Left ventricle myocardium inferior (tissue), 1 donor: ENCODE measurements at places on chromosomes 6 and 20. TPM values are rescaled to one million over a fixed set of nuclear protein-coding genes. Genes with fewer than 3 reads are reported as not detected.
A peak's percentile ranks its signal among the peaks of the same experiment; 100 is the strongest.

DNA sequence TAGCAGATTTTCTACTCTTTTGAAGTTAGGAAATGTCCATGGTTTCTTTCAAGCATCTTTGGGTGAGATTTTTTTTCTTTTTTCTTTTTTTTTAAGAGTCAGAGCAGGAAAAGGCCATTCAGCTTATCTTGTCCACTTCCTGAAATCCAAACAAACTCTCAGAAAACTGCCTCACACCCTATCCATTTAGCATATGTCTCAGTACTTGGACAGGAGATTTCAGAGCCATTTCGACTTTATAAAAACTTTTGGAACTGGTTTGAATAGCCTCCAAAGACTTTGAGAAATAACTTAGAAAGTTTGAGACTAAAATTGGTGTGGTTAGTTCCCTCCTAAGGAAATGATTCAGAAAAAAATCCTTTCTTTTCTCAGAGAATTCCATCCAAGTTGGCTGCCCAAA lies 125.1 kb downstream of the MYLK4 start:
- no peak for DNase-seq

GRCh38 chr20:63667858-63668257 lies 9.7 kb downstream of the RTEL1 start:
- DNase-seq = no peak

- DNase-seq = no peak
These were observed 106.5 kb upstream of the TRAF3IP2 start for GRCh38 chr6:111711984-111712752.

- DNase-seq = no peak
These were observed 8.7 kb downstream of the B4GALT5 start for GRCh38 chr20:49704932-49705336.

GRCh38 chr6:145042559-145042958 lies 692.8 kb downstream of the EPM2A start:
- DNase-seq = no peak

DNA sequence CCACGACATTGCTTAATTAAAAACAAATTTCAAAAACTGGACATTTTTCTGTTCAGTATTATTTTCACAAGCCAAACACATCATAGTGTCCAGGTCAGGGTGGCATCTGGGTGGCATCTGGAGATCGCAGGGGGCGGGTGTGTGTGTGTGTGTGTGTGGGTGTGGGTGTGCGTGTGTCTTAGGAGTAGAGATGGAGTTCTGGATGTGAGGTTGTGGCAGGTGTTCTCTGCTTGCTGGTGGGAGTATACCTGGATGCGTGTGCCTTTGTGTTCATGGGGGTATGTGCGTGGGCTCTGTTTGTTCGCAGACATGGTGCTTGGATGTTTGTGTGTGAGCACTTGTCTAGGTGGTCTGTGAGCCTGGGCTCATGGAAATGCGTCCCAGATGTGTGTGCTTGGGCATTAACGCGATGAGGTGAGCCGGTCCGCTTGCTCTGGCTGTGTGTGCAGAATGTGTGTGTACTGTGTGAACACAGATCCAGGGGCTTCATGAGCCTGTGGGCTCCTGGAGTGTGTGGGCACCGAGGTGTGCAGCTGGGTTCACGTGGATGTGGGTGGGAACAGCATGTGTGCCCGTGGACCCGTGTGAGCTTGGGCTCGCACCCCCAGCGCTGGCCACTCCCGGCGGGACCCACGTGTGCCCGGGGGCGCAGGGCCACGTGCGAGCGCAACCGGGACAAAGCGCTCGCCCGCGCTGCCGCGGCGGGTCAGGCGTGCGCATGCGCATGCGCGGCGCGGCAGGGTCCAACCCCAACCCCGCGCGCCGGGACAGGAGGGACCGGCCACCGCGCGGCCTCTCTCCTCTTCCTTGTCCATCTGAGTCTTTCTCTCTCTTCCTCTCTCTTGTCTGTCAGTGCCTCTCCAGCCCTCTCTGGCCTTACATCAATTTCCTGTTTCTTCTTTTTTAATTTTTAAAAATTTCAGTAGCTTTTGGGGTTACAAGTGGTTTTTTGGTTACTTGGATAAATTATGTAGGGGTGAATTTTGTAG lies 60.4 kb downstream of the SRC start:
- peak; percentile 51 for DNase-seq

DNA sequence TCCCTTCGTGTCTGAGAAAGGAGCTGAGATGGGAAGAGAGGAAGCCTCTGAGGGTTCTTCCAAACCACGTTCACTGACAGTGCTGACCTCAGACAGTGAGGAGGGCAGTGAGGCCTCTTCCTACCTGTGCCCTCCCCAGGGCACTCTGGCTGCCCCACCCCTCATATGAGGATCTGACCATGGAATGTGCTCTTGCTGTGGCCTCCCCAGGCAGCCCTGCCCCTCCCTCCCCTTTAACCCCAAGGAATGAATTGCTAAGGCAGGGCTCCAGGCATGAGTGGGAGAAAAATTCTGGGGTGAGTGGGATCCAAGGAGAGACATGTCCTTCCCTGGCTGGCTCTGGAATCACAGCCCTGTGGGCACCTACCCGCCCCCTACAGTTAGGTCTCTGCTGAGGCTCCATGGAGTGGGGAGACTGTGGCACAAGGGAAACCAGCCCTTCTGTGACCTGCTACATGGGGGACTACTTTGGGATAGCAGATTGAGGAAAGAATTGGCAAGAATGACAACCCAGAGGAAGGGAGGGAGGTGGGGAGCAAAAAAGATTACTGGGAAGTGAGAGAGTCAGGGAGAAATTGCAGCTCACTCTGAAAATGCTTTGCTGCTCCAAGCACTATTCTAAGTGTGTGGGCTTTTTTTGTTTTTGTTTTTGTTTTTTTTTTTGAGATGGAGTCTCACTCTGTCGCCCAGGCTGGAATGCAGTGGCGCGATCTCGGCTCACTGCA lies 29.4 kb downstream of the TNXB start:
- no peak for DNase-seq

- DNase-seq = peak; percentile 60
These were observed 651 bp upstream of the TAPBP start for GRCh38 chr6:33314515-33314942.

Gene PEX6
- 28.9 TPM for total RNA-seq

Gene CST2
- not detected for total RNA-seq

Gene C20orf144
- total RNA-seq = not detected

Gene FAM83B
- 0.63 TPM for total RNA-seq

Gene FAM229B
- 69.5 TPM for total RNA-seq
